ENCODE measurements at places on chromosomes 3 and 15.

GRCh38 chr15:59244337-59244736 is 37.7 kb downstream of the LDHAL6B start:
- DNase-seq, result no peak

DNA sequence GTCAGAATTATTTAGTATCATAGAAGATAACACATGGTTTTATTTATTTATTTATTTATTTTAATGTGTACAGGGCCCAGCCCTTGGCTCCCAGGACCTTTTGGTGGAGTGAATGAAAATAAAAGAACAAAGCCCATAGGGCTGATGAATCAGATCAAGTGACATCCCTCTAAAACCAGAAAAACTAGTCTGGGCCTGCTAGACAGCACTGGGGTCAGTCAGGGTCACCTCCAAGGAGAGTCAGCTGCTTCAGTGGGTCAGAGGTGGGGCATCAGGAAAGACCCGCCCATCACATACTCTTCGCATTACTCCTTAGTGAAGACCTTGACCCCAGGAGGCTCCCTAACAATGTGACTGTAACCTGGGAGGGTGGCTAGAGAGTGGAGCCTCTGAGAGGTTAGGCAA is 12.8 kb downstream of the PPCDC start:
- no peak for DNase-seq

- peak; percentile 18 for DNase-seq
These were observed 413.7 kb upstream of the TBL1XR1 start for GRCh38 chr3:177610686-177611633.

DNA sequence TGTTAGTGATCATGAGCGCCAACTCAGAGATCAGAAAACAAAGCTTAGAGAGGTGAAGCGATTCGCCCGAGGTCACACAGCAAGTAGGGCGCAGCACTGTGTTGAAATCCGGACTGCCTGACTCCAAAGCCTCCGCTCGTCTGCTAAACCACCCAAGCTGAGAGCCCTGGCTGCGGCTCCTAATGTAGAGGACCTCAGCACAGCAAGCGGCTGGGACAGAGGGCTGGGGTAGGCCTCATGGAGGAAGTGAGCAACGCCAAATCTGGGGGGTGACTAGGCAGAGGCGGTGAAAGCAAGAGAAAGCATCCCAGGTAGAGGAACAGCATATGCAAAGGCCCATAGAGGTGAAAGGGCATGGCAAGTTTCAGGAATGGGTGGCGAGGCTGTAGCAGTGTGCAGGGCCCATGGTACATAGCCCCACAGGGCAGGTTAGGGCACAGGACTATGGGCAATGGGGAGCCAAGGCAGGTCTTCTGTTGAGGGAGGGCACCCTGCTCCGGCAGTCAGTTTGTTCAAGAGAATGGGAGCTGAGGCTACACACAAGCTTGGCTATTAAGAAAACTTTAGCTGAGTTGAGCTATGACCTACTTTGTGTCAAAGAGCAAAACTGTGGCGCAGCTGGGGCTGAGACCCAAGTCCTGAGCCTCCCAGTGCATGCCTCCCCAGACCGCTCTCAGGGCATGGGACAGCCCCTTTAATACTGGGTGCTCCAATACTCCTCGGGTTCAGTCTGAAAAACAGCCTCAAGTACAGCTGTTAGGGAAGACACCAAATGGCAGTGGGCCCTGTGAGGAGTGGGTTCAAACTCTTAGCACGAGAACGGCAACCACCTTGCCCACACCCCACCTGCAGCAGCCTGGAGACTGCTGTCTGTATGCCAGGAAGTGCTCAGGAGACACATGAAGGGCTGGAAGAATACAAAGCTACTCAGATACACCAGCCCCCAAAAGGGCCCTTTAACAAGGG is 988 bp upstream of the CFAP92 start:
- DNase-seq, result no peak

GRCh38 chr3:89059211-89059925 is 48.1 kb upstream of the EPHA3 start:
- no peak for DNase-seq

GRCh38 chr3:21531909-21532308 is 219.1 kb downstream of the ZNF385D start:
- DNase-seq, result no peak

DNA sequence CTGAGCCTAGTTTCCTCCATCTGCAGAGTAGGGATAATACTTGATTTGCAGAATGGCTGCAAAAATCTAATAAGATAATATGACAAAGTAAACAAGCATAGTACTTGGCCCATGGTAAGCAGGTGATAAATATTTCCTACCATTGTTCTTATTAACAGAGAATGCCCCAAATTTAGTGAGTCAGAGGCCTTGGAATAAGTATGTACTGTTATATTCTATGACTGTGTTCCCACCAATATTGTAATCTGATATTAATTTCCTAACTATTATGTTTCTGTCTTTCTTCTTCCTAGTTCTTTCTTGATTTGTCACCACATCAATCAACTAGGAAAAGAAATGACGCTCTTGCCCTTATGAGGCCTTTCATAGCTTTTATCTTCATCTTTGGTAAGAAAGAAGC is 178.4 kb upstream of the SLC2A2 start:
- no peak for DNase-seq

DNA sequence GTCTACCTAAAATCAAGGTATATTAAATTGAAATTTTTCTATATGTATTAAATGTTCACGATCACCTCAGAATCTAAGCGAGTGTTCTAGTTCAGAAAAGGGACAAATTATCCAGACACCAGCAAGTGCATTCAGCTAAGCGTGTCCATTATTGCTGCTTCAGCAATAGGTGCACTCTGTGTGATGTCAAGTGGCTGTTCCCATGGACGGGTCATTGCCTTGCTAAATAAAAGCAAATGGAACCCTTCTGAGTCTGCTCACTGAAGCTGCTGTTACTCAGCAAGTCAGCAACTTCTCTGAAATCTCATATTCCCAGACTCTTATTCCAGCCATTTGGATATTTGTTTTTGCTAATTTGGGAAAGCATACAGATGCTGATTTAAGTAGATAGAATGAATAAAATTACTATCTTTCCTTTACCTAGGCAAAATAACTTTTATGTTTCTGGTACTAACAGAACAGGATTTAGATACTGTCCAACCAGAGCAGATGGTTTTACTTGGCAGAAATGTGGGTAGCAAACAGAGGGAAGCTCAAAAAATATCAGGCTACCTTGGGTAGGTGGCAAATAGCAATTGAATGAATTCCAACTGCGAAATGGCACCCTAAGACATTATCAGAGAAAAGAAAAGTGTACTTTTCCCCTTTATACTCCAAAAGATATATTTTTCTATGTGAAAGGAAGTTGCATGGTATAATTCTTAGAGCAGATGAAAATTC is 407.0 kb downstream of the GAP43 start:
- DNase-seq, result no peak

DNA sequence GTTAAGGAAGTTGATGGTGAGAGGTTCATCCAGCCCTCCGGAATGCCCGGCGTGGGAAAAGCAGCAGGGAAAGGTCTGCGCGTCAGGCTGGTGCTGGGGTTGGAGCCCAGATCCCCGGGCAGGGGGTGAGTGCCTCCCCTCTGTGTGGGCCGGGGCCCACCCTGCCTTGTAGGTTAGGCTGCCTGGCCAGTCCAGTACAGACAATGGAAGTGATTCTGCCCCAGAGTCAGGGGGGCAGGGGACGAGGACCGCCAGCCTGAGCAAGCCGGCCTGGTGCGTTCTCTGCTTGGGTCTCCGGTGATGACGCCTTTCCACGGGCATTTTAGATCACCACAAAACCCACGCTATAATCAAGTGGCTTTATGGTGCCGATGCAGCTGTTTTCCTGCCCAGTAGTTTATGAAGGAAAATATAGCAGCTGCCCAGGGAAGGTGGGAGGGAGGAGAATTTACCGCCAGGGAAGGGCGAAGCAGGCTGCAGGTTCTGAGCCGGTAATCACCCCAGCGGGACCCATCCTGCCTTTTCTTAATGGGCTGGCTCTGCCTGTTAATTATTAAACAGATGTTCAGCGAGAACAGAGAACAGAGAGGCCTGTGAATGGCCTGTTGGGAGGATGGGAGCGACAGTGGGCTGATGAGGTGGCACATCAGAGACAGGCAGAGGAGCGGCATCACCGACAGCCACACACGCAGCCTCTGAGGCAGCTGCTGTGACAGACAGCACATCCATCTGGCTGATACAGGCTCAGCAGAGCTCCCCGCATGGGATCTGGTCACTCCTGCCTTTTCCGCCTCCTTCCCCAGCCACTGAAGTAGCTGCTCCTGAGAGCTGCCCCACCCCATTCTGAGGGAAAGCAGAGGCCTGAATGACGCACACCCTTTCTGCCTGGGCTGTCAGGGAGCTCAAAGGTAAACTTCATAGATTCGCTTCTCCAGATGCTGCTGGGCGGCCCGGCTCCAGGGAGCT is 35.2 kb downstream of the BDH1 start:
- DNase-seq, result no peak

GRCh38 chr3:185469542-185469941 is 29.3 kb downstream of the TMEM41A start:
- no peak for DNase-seq

All from activated naive CD4-positive, alpha-beta T cell treated with anti-CD3 and anti-CD28 coated beads, Interleukin-2, amount 50 U/mL, for 16 hours (primary cell).